ENCODE measurements at places on chromosomes 1 and 21.

GRCh38 chr1:98048244-98048643, 127.4 kb upstream of the DPYD start:
- peak; percentile 47 for DNase-seq

DNA sequence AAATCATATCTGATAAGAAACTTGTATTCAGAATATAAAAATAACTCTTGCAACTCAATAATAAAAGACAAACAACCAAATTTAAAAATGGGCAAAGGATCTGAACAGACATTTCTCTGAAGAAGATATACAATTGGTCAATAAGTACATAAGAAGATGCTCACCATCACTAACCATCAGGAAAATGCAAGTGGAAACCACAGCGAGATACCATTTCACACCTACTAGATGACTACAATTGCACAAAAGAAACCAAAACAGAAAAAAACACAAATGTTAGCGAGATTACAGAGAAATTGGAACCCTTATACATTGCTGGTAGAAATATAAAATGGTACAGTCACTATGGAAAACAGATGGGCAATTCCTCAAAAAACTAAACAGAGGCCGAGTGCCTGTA, 11.5 kb upstream of the ZNF683 start:
- no peak for DNase-seq

DNA sequence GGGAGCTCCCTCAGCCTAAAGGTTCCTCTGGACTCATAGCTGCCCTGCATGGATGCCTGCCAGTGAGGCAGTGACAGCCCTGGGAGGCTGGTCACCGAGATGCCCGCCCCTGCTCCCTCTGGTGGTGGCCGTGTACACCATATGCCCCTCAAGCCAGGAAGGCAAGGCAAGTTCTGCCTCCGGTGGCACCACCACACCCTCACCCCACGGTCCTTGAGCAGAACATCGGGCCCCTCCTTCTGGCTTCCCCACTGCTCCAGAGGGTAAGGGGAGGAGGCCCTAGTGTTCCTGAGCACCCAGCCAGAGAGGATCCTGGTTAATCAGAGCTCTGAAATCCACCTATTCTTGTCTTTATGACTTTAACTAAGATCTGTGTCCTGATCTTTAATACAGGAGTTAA, 1.5 kb upstream of the S100A14 start:
- peak; percentile 50 for DNase-seq

GRCh38 chr1:3369446-3370076, 84.9 kb upstream of the ARHGEF16 start:
- DNase-seq: no peak

DNA sequence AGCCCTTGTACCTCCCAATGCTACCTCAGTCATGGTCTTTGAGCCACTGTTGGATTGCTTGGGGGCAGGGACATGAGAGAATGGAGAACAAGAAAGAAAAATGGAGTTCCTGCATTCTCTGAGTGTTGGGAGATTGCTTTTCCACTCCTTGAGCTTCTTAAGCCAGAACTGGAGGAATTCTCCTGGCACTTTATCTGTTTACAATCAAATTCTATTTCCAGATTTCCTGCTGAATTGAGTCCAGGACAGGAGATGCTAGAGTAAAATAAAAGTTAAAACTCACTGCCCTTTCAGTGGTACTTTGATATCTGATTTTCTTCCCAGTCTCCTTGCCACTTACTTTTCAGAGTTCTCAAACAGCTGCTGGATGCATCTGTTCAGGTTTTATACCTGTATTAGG, 24.4 kb upstream of the DEPDC1 start:
- no peak for DNase-seq

GRCh38 chr21:19993268-19993667, 1004.9 kb upstream of the NCAM2 start:
- DNase-seq: no peak

GRCh38 chr1:220775240-220775853, 11.4 kb upstream of the MTARC1 start:
- DNase-seq: peak; percentile 19

DNA sequence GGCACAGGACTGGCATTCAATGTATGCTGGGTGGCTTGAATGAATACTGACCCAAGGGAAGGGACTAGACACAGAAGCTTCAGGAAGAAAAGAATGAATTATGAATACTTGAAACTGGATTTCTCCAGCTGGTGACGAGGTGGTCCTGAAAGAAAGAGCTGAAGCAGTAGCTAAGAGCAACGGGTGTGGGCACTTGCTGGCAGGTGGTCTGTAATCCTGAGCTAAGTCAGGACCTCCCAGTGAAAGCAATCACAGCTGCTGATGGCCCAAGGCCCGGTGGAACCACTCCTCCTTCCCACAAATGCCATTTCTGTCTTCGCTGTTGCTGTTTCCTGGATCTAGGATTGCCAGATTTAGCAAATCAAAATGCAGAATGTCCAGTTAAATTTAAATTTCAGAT, 47.0 kb downstream of the NEK2 start:
- DNase-seq: no peak

DNA sequence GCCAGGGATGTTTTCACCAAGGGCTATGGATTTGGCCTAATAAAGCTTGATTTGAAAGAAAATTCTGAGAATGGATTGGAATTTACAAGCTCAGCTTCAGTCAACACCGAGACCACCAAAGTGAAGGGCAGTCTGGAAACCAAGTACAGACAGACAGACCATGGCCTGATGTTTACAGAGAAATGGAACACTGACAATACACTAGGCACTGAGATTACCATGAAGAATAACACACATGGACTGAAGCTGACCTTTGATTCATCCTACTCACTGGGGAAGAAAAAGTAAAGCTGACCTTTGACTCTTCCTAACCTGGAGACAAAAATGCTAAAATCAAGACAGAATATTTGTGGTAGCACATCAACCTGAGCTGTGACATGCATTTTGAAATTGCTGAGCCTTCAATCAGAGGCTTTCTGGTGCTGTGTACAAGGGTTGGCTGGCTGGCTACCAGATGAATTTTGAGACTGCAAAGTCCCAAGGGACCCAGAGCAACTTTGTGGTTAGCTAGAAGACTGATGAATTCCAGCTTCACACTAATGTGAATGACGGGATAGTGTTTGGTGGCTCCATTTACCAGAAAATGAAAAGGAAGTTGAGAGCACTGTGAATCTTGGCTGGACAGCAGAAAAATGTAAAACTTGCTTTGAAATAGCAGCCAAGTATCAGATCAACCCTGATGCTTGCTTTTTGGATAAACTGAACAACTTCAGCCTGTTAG, 190.4 kb upstream of the KCTD3 start:
- DNase-seq: no peak

DNA sequence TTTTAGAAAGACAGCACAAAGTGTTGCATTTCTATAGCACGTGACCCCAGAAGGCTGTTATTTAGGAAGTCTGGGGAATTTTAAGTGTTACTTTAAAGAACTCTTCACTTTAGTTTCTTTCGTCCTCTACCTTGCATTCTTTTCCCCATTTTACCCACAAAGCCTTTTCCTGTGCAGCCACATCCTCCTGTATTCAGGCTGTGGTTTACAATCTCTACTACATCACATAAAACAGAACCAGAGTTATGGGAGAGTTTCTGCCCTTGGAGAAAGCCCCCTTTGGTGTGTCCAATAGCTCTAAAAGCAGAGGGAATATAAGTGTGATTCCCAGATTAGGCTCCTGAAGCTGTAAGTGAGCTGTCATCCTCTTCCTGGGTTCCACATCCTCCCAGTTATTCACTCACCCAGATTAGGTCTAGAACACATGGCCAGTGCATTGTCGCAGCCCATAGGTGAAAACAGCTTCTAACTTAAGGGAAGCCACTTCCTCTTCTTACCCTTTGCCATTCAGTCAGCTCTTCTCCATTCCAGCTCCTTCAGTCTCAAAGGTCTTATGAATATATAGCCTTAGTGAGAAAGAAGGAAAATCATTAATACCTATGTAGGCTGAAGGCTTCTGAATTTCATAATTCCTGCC, 171.1 kb downstream of the PIGK start:
- DNase-seq: no peak

- peak; percentile 47 for DNase-seq
These were observed 18.2 kb upstream of the MSTO1 start for GRCh38 chr1:155591770-155592169.

DNA sequence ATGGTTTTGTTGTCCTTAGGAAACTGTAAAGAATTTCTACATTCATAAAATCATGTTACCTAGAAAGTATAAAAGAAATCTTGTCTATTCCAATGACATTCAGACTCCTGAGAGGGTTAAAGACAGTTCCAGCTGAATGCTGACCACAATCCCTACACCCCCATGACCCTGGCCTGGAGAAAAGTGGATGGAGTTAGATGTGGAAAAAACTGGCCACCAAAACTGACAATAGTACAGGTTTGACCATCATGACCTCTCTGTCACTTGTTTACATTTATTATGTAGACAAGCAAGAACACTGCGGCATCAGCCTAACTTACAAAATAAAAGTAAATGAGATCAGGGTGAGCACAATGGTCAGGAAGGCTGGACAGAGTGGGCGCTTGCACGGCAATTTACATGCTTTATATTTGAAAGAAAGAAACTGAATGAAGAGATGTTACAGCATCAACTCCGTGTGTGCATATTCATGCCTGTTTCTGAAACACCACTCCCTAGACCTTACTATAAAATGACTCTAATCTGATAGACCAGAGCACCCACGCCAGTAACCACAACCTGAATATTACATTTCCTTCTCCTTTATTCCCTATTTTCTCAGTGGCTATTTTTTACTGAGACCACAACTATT, 116.0 kb downstream of the ESRRG start:
- no peak for DNase-seq
